ENCODE measurements at places on chromosomes 6 and 20.

- DNase-seq: no peak
Observed at GRCh38 chr20:5643936-5644335, 106.3 kb upstream of the SHLD1 start.

- no peak for DNase-seq
Observed at GRCh38 chr6:151440498-151440897, 11.4 kb downstream of the RMND1 start.

- no peak for DNase-seq
Observed at GRCh38 chr20:3998998-3999397, 16.4 kb downstream of the RNF24 start.

GRCh38 chr20:20837574-20838021 is 125.2 kb upstream of the RALGAPA2 start:
- no peak for DNase-seq

GRCh38 chr20:60209048-60209447 is 250.8 kb downstream of the CDH26 start:
- no peak for DNase-seq

DNA sequence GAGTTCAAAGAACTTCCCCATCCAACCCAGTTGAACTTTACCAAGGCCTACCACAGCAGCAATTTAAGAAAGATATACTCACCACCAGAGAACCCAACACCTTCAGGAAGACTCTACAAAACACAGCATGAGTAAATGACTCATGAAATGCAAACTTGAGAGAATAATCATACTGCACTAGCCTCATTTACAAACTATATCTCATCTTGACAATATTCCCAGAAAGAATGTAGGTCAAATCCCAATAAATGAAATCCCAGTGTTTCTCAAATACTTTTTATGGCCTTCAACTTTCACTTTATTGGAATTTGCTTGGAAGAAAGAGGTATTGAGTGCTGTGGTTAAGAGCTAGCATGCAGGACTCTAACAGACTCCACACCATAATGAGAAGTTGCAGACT is 60.0 kb downstream of the FYN start:
- DNase-seq: no peak

GRCh38 chr6:41935193-41935574 is 6.4 kb downstream of the CCND3 start:
- no peak for DNase-seq

DNA sequence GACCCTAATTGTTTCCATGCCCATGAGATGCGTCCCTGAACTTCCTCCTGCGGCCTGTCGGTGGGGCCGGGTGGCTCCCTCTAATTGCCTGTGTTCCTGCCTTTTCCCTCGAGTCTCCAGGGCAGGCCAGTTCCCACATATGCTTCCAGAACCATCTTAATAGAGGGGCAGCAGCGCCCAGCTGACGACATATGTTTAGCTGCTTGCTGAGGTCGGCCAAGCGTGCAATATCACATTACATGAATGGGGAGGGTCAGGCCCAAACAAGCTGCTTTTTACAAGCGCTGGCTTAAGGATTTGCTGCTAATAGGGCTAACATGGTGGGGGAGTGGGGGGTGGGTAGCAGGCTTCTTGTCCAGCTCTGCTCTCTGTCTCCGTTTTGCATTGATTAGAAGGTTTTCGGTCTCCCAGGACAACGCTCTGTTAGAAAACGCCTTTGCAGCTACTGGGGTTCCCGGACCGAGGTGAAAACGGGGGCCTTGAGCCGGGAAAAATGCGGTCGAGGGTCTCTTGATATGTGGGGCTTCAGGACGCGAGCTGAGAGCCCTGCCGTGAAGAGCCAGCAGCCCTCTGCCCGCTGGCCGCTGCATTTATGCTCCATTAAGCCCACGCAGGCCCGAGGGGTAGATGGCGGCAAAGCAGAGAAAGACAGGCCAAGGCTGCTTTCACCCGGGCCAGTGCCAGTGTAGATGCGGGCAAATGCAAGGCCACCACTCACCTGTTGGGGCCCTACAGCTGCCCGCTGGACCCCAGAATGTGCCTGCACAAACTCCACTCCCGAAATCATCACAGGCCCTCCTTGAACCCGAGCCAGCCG is 308.5 kb downstream of the BMP7 start:
- no peak for DNase-seq

DNA sequence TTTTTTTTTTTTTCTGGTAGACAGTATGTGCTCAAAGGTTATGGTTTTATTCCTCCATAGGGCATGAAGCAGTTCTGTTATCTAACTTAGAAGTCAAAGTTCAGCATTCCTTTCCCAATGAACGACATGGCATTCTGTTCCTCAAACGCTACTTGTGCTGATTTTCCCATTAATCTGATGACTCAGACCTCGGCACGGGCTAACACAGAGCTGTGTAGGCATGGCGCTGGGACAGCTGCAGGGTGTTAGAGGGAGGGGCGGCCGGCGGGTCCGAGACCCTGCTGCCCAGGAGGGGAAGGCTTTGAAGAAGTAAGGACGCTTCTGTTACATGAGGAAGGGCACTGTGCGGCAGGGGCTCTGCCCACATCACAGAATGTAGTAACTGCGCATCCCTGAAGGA is 93.6 kb upstream of the AGPAT4 start:
- no peak for DNase-seq

GRCh38 chr6:27209659-27210269 is 37.7 kb upstream of the PRSS16 start:
- DNase-seq: no peak
